ENCODE measurements at places on chromosomes 6 and 20.

- DNase-seq = no peak
Measured at GRCh38 chr6:132482581-132482980, 30.3 kb downstream of the STX7 start.

DNA sequence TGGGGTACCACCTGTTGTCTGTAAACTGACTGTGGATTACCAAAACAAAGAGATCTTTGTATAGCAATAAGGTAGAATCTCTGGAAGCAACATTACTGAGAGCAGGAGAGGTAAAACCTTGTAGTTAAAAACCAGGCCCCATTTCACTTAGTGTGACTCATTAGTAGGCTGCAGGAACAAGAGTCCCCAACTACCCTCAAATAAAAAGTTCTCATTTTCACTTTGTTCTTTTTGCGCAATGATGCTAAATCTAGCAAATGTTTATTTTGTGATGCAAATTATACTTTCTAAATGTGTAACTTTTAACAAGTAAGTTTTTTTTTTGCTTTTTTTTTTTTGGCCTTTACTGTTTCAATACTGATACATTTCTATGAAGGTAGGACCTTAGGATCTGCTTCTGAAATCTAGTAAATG, 67.1 kb downstream of the ESF1 start:
- no peak for DNase-seq

- no peak for DNase-seq
Measured at GRCh38 chr6:163489584-163489983, 75.1 kb downstream of the QKI start.

- DNase-seq = no peak
Measured at GRCh38 chr6:123105561-123105960, 109.5 kb downstream of the CLVS2 start.

DNA sequence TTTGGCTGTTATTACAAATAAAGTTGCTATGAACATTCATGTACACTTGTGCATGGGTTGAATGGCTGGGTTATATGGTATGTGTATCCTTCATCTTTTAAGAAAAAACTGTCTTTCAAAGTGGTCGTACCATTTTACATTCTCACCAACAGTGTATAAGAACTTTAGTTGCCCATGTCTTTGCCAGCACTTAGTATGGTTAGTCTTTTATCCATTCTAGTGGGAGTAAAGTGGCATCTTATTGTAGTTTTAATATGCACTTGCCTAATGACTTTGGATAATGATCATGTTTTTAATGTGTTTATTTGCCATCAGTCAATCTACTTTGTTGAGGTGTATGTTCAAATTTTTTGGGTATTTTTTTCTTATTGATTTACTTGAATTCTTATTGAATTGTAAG, 32.5 kb upstream of the ECI2 start:
- no peak for DNase-seq

GRCh38 chr6:144110210-144110609, 14.8 kb upstream of the SF3B5 start:
- no peak for DNase-seq

GRCh38 chr6:14020551-14020950, 95.8 kb downstream of the RNF182 start:
- no peak for DNase-seq
